ENCODE measurements at places on chromosomes 2 and 18. TPM values are rescaled to one million over a fixed set of nuclear protein-coding genes. Genes with fewer than 3 reads are reported as not detected.

The ADAM23 gene
- 4.8 TPM for polyA plus RNA-seq

The MATN3 gene
- 3.8 TPM for polyA plus RNA-seq

The OTOF gene
- 0.17 TPM for polyA plus RNA-seq

The CCDC102B gene
- 7.5 TPM for polyA plus RNA-seq

The SKOR2 gene
- not detected for polyA plus RNA-seq

The ATP6V1B1 gene
- 78.8 TPM for polyA plus RNA-seq

The REV1 gene
- polyA plus RNA-seq = 49.6 TPM

The IL1B gene
- polyA plus RNA-seq = 0.43 TPM

The QPCT gene
- 12.3 TPM for polyA plus RNA-seq

The SLC9A4 gene
- 7.8 TPM for polyA plus RNA-seq

The VSNL1 gene
- polyA plus RNA-seq = 4.9 TPM

The RESP18 gene
- polyA plus RNA-seq = not detected

The HSBP1L1 gene
- 19.7 TPM for polyA plus RNA-seq

The CCDC150 gene
- 21.0 TPM for polyA plus RNA-seq

The TIMM21 gene
- polyA plus RNA-seq = 75.6 TPM

The TFPI gene
- 48.0 TPM for polyA plus RNA-seq

The NEB gene
- 16.6 TPM for polyA plus RNA-seq

The PJVK gene
- 10.6 TPM for polyA plus RNA-seq
